NCI-H2081 treated with DMSO at 0.1 percent for 48 hours (cell line): ENCODE measurements at places on chromosomes 6 and 20.

GRCh38 chr6:25012657-25013056 is 76.9 kb upstream of the RIPOR2 start:
- DNase-seq = no peak

DNA sequence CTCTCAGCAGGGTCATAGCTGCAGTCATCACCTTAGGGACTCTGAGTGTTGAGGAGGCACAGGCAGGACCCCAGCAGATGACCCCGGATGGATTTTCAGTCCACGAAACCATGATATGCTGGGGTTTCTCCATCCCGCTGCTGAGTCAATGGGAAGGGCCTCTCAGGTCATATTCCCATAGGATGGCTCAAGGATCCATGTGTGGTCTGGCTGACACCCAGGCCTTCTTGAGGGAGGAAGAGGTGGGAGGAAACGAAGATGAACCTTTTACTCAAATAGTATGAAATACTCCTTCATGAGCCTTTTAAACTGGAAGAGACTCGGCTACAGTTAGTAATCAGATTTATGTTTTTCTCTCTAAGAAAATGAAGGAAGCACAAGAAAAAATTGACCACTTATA is 10.3 kb upstream of the RALY start:
- DNase-seq = no peak

GRCh38 chr20:46649965-46650542 is 1.2 kb downstream of the SLC13A3 start:
- DNase-seq = no peak

GRCh38 chr20:33963751-33964150 is 30.0 kb upstream of the RALY start:
- DNase-seq = no peak

DNA sequence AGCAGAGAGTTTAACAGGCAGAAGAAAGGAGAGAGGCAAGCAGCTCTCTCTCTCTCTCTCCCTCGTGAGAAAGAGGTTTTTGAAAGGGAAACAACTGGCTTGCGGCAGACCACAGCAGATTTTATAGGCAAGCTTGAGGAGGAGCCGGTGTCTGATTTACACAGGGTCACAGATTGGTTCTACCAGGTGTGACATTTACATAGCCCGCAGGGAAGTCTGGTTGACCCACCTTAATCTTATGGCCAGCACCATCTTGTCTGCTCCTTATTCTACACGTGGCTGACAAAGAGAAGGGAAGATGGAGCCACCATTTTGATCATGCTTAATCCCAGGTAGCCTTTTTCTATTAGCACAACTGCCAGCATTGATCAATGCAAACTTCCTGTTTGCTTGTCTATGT is 65.4 kb downstream of the OR2J2 start:
- no peak for DNase-seq

DNA sequence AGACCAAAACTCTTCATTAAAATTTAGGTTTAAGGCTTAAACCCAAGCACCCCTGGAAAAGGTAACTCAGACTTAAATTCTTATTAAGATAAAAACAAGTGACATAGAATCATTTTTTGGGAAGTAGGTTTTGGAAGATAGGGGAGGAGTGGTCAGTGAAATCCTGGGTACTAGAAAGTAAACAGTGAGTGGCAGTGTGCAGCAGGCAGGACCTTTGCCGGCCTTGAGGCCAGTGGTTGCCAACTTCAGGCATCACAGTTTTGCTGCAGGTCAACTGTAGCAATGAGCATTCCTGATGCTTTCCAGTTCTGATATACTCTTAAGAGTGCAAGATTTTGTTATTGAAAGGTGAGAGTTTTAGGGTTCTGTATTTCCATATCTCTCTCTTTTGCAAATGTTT is 69.3 kb upstream of the SUPT3H start:
- no peak for DNase-seq

DNA sequence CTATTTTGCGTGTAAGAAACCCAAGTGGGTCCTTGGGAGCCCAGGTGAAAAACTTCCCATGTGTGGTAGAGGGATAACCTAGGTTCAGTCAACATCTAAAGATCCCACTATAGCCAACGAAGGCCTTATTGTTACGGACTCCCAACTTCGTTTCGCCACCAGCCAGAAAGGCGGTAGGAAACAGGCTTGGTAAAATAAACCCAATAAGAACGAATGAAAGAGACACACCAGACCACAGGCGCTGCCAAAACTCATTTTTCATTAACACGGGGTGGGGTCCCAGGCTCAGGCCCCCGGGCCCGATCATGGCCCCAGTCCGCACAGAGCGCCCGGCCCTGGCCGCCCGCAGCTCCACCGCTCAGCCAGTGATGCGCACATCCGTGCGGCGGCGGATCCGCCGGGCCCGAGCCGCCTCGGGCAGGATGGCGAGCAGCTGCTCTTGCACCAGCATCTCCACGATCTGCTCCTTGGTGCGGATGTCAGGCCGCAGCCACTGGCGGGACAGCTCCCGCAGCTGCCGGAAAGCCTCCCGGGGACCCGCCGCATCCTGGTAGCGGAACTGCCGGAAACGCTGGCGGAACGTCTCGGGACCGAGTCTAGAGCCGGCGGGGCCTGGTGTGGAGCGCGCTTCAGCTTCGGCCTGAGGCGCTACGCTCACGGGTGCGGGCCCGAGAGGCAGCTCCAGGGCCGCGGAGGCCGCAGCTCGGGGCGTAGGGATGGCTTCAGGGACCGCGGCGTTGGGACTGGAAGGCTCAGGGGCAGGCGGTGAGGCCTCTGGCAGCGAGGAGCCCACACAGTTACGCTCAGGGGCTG is 709 bp downstream of the SCAND1 start:
- no peak for DNase-seq

- DNase-seq = no peak
Measured at GRCh38 chr6:161292145-161292544, 18.3 kb upstream of the AGPAT4 start.

DNA sequence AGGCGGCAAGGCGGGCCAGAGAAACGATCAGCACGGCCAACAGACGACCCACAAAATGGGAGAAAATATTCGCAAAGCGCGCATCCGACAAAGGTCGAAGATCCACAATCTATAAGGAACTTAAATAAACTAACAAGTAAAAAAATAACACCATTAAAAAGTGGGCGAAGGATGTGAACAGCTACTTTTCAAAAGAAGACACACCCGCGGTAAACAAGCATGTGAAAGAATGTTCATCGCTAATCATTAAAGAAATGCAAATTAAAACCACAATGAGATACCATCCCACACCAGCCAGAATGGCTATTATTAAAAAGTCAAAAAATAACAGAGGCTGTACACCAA is 117.8 kb upstream of the SIRPA start:
- DNase-seq = no peak

GRCh38 chr6:107794771-107795170 is 29.3 kb downstream of the SCML4 start:
- no peak for DNase-seq

DNA sequence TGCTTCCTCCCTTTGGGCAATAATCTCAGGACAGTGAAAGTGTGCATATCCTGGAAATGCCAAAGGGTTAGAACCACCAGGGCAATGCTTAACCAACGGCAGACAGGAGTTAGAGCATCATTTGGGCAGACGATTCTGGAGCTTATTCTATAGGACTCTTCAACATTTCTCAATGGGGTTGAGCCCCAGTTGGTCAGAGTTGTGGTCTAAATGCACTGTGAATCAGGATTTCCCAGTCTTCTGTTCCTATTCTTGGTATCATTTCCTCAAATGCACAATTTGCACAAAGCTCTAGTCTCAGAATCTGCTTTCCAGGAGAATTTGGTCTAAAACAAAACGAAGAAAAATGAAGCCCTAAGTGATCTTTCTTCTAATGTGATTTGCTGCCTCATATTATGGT is 389.6 kb upstream of the JAG1 start:
- no peak for DNase-seq

DNA sequence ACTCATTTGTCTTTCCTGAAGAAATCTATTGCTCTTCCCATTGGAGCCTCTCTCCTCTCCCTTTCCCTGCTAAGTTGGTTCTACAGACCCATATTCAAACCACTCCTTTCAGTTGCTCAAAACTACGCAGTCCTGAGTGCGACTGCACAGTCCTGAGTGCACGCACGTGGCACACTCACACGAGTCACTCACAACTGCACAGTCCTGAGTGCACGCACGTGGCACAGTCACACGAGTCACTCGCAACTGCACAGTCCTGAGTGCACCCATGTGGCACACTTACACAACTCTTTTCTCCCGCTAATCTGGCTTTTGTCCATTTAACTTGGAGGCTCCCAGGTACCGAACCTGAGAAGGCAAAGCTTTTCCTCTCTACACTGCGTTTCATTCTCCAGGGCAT is 159.7 kb downstream of the RNASET2 start:
- DNase-seq = no peak

GRCh38 chr6:167505782-167506181 is 180.9 kb downstream of the TTLL2 start:
- no peak for DNase-seq

GRCh38 chr6:109008537-109009235 is 86.0 kb downstream of the SESN1 start:
- DNase-seq = no peak

- DNase-seq = no peak
Measured at GRCh38 chr6:16995511-16996250, 106.2 kb upstream of the STMND1 start.

GRCh38 chr20:51631011-51631950 is 88.8 kb upstream of the NFATC2 start:
- DNase-seq = no peak

- DNase-seq = no peak
Measured at GRCh38 chr6:11427723-11428245, 109.8 kb upstream of the TMEM170B start.

DNA sequence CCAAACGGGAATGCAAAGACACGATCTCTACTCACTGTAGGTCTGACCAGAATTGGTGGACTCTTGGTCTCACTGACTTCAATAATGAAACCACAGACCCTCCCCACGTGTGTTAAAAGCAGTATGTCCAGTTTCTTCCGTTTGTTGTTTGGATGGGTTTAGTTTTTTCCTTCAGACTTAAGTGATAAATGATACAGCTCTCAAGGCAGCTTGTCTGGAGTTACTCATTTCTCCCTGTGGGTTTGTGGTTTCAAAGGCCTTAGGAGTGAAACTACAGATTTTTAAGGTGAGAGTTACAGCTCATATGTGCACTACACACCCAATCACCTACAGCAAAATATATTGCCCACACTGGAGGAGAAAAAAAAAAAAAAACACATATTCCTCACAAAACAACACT is 86.7 kb upstream of the STMND1 start:
- DNase-seq = no peak

DNA sequence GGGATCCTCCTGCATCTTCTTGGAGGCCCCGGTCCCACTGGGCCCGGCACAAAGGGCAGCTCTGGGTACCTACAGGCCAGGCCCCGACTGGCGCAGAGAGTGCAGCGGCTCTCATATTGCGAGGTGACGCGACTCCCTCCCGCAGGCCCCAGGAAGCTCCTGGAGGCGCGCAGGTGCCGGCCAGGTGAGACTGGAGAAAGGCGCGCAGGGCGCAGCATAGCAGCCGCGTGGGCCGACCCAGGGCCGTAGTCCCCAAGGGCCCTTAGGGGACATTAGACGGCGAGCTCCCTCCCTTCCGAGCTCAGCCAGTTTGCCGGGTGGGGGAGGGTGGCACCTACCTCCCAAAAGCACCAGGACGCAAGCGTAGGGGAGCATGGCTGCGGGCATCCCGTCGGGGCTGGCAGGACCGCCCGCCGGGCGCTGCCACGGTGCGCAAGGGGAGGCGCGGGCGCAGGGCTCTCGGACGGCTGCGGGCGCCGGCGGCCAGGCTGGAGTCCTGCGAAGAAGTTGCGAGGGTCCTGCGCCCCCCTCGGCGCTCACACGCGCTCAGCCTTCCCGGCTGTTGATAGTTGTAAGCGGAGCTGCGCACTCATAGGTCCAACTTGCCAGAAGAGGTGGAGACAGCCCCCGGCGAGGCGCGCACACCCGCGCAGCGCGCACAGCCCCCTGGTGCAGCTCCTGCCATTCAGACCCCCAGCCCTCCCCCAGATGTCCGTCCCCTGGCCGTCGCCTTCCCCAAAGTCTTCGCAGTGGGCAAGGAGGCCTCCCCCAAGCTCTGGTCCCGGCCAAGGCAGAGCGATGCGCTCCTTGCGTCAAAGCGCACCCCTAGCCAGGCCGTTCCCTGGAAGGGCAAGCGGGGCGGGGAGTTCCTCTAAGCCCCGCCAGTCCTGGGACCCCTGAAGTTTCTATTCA is 622 bp downstream of the APCDD1L start:
- no peak for DNase-seq

- no peak for DNase-seq
Measured at GRCh38 chr20:48262466-48262865, 477.2 kb upstream of the SULF2 start.

- DNase-seq = no peak
Measured at GRCh38 chr6:41153992-41154625, at the start of gene TREML1. TSS of gene TREML1 (minus strand) at chr6:41154347. CDS start at chr6:41154288, 59 bp downstream.

DNA sequence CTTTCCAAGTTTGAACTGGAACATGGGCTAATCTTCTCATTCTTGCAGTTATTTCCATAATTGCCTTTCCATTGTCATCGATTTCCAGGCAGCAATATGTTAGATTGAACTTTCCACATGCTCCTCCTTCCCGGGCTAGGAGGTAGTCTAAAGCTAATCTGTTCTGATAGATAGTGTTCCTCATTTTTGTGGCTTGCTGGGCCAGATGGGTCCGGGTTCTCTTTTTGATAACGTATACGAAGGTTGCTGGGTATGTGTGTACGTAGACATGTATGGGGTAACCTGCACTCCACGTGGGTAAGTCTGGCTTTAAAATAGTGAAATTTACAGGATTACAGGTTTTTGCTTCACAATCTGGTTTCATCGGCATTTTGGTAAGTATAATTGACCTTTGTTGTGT is 14.0 kb upstream of the GMPR start:
- DNase-seq = no peak

DNA sequence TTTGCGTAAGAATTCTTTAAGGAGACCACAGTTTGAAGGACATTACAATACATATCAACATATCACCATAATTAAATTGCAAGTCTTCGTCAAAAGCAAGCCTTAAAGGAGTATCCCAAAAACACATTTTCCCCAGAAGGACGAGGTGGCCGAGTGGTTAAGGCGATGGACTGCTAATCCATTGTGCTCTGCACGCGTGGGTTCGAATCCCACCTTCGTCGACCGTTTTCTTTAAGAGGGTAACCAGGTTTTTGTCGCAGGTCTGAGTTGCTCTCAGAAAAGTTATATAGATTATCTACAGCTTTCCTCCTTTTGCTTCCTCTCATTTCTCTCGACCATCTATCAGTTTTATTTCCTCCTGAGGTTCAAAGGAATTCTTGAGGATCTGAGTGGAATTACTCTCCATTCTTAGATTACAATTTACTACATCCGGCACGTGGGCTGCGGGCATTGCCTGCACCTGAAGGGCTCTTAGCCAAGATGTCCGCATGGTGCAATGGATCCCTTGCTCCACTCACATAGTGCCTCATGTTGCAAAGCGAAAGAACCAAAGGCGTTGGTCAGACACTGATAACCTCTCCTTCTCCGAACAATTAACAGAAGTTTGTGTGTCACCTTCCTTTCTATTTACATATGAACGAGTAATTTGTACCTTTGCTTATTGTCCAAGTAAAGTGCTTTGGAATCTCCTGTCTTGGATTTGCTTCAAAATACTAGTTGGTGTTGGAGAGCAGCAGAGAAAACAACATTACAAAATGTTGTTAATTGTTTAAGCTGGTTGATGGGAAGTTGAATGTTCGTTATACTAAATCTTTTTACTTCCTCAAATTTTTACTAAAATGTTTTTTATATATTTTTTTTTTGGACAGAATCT is 14.0 kb downstream of the POM121L2 start:
- DNase-seq = no peak
